ENCODE measurements at places on chromosomes 5 and 9.

DNA sequence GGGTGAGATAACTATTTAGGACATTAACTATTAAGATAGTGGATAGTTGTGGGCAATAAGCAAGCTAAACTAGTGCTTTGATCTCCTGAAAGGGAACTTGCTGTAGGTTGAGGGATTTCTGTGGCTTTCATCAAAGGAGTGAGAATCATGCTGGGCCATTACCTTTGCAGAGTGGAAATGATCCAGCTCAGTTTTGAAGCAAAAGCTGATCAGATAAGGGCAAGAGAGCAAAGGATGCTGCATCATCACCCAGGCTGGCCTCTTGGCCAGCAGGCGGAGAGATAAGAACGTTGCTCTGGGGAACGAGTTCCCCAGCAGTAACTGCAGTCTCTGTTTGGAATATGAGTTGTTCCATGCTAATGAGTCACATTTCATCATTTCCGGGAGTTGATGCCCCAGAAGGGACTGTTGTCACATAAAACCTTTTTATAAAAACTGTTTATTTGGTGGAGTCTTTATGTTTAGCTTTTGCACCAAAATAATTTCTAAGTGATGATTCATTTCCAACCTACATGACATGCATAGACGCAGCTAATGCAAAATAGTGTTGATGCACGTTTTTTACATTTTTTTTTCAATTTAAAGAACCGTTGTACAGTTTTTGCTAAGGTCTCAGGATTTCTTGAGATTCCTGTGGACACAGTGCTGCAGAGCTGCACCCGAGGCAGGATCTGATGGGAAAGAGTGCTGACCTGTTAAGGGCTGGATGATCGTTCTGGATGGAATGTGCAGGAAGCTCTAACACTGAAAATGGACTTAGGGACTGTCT lies 99.3 kb downstream of the ACTBL2 start:
- DNase-seq: no peak

DNA sequence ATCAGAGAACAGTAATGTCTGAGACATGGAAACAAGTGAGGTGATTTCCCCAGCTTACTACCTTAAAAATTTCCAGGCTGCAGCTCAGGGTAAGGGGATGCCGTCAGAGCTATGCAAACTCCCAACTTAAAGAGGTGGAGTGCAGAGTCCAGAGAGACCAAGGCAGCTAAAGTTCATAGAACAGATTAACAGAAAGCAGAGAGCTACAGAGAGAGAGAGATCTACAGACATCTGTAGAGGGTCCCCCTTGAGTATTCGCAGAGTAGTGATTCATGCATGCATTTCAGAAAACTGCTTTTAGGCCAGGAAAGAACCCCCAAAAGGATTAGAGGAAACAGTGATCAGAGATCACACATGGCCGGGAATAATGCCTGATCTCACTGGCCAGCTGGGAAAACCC lies 306.2 kb upstream of the PUM3 start:
- no peak for DNase-seq

DNA sequence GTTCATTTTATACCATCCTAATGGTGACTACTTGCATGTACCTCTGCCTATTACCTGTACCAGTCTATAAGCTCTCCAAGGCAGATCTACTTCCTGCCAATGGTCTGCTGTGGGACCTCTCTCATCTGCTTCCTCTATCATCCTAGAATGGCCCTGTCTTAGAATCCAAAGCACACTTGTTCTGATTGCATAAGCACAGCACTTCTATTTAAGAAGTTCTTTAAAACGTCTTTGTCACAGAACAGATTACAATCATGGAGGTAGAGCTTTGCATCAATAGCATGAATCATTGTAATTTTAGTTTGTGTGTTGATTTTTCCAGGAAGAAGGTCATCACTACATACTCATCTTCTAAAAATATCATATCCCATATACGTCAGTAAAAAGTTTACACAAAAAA lies 131.8 kb upstream of the ACOT12 start:
- no peak for DNase-seq

DNA sequence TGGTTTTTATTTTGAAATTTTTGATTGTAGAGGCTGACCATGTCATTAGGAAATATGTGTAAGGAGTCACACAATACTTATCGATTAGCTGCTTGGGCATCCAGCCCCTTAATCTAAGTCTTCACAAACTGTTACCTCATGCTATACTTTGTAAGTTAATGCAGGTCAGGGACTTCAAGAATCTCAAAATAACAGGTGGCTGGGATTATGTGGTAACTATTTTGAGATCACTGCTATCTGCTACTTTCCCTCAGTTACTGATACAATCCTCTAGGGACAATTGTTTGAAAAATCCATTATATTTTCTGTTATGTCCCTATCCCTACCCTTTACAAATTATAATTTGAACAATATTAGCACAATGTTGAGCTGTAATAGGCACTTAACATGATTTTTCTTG lies 21.7 kb downstream of the FTMT start:
- no peak for DNase-seq

GRCh38 chr5:59474324-59474723 lies 419.2 kb downstream of the PDE4D start:
- no peak for DNase-seq

DNA sequence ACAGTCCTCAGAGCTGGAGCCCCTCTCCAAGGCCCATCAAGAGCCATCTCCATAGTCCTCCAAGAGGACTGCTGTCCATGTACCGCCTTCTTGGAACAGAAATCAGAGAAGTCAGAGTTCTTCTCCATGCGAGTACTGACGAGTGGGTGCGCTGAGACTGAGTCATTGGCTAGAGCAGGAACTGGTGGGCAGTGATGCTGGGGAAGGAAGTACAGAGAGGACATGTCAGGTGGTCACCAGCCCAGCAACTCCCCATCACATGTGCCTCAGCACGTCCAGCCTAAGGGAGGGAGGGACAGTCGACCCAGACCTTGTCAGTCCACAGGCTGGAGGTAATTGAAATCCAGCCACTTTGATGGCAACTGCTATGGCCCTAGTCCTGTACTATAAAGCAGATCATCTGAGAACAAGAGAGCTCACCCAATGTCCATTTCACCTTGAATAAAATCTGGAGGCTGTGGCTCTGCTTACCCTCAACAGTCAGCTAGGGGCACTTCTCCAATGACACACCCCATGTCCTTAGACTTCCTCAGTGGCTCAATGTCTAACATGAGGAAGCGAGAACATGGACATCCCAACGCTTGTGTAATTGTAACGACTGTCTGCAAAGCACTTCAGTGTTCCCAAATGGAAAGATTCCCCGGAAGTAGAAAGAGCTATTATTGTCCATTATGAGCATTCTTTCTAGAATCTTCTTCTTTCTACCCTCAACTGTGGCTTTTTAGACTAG lies 15.0 kb upstream of the FBP1 start:
- no peak for DNase-seq

GRCh38 chr5:206406-206805 lies 11.5 kb downstream of the CCDC127 start:
- no peak for DNase-seq

GRCh38 chr5:159393854-159394274 lies 63.6 kb upstream of the IL12B start:
- DNase-seq: no peak

- DNase-seq: no peak
Observed at GRCh38 chr5:121758615-121759014, 93.1 kb upstream of the FTMT start.

GRCh38 chr9:95425910-95426551 lies 90.7 kb downstream of the PTCH1 start:
- DNase-seq: no peak

DNA sequence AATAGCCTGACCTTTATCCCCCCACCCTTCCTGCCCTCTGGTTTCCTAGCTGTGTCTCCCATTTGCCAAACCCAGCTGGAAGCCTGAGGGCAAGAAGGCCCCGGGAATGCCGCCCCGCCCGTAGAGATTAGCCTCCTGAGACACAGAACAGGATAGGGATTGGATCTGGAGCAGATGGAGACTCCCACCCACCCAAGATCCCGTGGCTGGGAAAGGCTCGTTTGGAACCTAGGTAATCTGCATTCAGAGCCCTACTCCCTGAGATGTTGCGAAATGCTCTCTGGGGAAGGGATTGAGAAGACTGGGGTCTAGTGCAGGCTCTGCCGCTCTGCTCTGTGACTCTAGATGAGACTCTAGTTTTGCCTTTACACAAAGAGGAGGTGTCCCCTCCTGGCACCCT lies 10.9 kb downstream of the AQP3 start:
- no peak for DNase-seq

DNA sequence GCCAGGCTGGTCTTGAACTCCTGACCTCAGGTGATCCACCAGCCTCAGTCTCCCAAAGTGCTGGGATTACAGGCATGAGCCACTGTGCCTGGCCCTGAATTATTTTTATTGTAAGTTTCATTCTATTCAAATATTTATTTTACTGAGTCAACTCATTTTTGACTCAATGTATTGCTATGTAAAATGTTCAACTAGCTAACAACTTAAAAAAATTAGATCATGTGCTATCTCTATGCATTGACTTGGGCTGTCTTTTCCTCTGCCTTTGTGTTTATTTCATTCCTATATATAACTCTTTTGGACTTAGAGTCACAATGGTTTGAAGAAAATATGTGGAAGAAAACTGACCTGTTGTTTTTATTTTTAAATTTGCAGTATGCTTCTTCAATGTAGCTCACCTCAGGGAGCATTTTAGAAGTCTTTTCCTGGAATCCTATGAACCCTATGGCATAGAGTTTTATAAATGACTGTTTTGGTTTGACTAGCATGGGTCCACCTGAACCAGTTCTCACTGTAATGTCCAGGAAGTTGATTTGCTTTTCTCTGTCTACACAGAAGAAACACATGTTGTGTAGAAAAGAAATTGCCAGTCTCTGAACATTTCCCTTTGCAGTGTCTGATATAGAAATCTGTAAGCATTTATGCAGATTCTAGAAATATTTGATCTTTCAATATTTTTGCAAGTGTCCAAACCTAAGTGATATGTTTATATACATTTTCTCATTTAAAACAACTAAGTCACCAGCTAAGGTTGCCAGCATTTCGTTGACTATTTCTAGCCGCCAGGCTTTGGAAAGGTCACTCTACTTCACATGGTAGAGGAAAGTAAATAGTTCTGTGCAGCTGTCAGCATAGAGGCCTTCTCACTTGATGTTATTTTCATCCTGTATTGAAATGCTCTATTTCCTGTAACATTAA lies 138.8 kb downstream of the PCSK1 start:
- DNase-seq: no peak

- DNase-seq: no peak
Observed at GRCh38 chr5:73540192-73540591, 25.2 kb downstream of the ANKRA2 start.

DNA sequence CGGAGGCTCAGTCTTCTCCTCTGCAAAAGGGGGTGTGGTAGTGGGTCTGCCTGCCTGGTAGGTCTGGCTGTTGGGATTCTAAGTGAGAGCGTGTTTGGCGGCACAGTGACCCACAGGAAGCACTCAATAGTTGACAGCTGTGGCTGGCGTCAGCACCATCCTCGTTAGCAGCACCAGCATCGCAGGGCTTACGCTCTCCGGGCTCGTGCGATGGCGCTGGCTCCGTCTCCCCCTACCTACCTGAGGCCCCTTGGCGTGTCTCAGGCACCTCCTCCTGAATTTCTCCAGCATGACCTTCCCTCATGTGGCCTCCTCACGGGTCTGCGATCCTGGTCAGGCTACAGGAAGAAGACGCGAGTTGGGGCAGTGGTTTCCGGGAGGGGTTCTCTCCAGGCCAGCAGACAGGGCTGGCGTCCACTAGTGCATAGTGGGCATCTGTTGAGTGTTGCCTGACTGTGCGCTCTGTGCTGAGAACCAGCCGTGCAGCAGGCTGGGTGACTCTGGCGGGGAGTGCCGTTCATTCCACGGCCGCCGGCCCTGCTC lies 66.9 kb downstream of the HMCN2 start:
- no peak for DNase-seq

- no peak for DNase-seq
Observed at GRCh38 chr5:179292202-179292601, 53.1 kb downstream of the ADAMTS2 start.

- DNase-seq: no peak
Observed at GRCh38 chr5:135262364-135262763, 136.7 kb downstream of the MACROH2A1 start.

GRCh38 chr9:761176-761792 lies 80.2 kb upstream of the DMRT1 start:
- no peak for DNase-seq

GRCh38 chr9:7216004-7216841 lies 458.4 kb downstream of the KDM4C start:
- DNase-seq: no peak

GRCh38 chr5:53364061-53364460 lies 116.4 kb upstream of the FST start:
- no peak for DNase-seq

- no peak for DNase-seq
Observed at GRCh38 chr5:87190687-87191086, 77.0 kb upstream of the RASA1 start.

DNA sequence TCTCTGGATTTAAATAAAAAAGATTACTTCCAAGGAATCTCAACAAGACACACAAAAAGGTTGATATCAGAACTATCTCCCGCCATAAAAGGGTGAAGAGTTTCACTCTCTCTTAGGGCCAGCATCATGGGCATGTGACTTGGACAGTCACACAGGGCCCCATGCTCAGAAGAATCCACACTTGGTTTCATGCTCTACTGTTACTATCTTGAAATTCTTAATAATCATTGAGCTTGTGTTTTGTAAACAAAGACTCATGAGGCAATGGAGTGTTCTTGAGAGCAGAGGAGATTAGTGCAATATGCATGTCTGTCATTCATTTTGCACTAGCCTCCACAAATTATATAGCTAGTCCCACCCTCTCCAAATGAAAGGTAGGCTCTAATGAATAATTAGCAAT lies 58.4 kb downstream of the HMHB1 start:
- no peak for DNase-seq

DNA sequence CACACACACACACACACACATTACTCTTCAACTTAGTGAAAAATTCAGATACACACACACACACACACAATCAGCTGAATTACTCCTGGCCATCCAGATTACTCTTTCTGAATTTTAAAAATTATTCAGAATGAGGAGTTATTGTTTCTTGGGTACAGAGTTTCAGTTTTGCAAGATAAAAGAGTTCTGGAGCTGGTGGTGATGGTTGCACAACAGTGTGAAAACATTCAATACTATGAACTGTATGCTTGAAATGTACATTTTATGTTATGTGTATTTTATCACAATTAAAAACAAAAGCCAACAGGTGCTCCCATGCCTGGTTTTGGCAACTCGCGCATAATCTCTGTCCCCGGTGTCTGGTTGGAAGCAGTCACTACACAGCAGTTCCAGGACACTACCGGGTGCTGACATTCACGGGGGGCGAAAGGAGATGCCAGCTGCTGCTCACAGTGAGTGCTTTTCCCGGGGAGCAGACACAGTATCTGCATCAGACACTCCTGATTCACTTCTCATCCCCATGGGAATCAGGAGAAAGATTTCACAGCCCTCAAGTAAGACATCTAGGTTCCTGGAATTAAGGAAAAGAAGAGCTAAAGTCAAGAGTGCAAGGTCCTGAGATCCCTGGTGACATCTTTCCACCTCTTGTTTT lies 55.7 kb downstream of the LHFPL2 start:
- no peak for DNase-seq

DNA sequence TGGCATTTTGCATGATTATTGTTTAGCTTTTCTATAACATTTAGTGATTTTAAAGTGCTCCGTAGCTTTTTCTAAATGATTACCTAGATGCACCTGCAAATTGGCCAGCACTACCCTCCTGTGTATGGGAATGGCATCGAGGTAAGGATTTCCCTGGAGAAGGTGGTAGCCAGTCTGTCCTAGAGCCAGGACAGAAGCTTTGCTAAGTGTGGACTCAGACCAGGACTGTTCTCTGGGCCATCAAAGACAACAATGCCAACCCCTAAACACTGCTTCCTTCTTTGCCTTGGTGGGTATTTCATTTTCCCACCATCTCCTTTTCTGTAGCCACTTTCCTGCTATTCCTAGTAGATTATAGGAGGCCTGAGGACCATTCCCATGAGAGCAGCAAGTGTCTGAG lies 53.0 kb downstream of the CD180 start:
- no peak for DNase-seq

- no peak for DNase-seq
Observed at GRCh38 chr9:89601306-89601705, 3.5 kb upstream of the GADD45G start.

Measured in T follicular helper cell (primary cell).